ENCODE measurements at places on chromosomes 1 and 21. TPM values are rescaled to one million over a fixed set of nuclear protein-coding genes. Genes with fewer than 3 reads are reported as not detected.

- DNase-seq: no peak
Observed at GRCh38 chr1:44584167-44584566, 90.1 kb downstream of the TMEM53 start.

Gene C1orf141
- total RNA-seq: not detected

GRCh38 chr1:100552031-100552430 is 14.1 kb downstream of the GPR88 start:
- DNase-seq: no peak

Gene TAS1R1
- total RNA-seq: not detected

- peak; percentile 9 for DNase-seq
Observed at GRCh38 chr1:96388421-96389310, 332.9 kb upstream of the PTBP2 start.

DNA sequence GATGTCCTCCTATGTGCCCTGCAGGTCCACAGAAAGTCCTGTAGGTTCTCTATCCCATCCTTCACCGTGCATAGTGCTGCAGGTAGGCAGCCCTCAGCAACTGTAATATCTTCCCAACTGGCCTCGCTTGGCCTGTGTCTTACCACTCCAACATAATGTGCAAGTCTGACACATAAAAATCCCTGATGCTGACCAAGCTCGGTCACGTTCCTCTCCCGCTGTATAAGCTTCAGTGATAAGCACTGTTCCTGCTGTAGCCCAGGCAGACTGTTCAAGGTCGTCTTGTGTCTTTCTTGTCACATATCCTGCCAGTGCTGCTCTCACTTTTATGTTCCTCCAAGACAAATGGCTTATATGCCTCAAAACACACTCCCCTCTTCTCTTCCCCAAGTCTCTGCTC is 19.4 kb upstream of the KCNE1 start:
- DNase-seq: no peak

- DNase-seq: no peak
Observed at GRCh38 chr1:32404946-32405345, 10.7 kb upstream of the BSDC1 start.

GRCh38 chr21:16504766-16505165 is 775.0 kb downstream of the USP25 start:
- DNase-seq: no peak

DNA sequence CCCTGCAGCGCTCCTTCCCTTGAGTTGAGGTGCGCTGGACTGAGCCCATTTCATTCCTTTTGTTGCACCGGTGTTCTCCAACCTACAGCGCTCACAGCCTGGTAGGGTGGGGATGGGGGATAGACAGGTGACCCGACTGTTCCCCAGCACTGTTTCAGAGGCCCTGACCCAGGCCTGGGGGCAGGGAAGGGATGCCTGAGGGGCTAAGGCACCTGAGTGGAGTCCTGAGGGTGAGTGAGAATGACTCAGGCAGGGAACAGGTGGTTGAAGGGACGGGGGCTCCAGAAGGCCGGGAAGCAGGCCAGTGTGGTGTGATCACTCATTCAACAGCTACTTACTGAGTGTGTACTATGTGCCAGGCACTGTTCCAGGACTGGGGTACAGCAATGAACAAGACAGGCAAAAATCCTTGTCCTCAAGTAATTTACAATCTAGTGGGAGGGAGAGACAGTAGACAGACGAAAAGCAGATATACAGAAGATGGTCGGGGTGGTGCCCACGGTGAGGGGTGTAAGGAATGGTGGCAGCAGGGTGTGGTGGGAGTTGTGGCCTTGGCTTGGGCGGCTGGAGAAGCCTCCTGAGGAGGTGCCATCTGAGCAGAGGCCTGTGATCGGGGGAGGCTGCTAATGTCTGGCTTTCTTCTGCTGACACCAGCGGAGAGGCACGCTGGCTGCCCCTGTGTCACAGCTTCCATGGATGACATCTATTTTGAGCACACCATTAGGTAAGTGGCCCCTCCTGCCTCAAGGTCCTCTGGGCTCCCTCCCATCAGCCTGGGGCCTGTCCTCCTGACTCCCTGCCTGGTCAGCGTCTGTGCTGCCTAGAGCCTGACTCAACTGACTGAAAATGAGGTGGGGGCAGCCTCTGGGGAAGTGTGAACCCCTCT is 37.4 kb downstream of the ACOT11 start:
- DNase-seq: no peak
